ENCODE measurements at places on chromosomes 13 and 19.

DNA sequence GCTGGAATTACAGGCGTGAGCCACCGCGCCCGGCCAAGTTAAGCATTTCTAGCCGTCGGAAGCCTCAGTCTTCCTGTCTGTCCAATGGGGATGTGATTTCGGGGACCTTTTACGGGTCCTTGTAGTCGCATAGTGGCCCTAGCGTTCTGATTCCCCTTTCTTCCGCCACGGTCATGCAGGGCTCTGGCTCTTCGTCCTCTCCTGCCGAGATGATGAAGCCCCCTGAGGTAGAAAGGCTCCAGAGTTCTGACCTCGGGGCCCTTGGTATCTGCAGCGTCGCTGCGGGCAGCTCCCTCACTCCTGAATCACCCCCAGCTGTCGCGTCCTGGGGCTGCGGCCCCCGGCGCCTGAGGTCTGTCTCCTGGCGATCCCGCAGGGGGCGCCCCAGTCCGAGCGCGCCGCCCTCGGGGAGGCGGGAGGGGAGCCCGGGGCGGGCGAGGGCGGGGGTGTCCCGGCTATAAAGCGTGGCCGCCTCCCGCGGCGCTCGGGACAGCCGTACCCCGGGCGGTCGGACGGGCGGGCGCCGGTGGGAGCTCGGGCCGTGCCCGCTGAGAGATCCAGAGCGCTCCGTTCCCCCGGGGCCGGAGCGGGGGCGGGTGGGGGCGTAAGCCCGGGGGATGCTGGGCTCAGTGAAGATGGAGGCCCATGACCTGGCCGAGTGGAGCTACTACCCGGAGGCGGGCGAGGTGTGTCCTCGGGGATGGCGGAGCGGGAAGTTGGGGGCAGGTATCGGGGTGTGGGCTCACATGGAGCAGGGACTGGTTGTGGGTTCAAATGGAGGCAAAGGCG, at the start of gene FOXA3:
Gene FOXA3 (plus strand): TSS at position 487 of the 789 bp plus-strand sequence. CDS start 131 bp downstream, at position 618.
- DNase-seq, result peak; percentile 39

- no peak for DNase-seq
Observed at GRCh38 chr19:18137242-18137641, 15.7 kb upstream of the PIK3R2 start.

- peak; percentile 46 for DNase-seq
Observed at GRCh38 chr19:16367261-16367683, 42.6 kb downstream of the KLF2 start.

DNA sequence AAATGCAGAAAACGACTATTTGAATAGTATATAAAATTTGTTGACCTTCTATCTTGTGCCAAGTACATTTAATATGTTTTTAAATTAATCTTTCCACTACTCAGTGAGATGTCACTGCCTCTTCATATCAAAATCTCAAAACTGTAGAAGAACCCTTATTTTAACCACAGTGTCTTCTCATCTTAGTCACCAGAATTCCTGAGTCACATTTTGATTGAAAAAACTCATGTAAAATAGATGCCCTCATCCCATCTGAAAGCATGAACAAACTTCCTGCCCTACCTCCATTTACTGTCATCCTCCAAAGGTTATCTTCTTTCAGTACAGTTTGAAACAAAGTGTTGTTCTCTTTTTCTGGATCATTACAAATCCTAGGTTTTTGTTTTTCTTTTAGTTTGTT, 1215.4 kb downstream of the PCDH9 start:
- no peak for DNase-seq

DNA sequence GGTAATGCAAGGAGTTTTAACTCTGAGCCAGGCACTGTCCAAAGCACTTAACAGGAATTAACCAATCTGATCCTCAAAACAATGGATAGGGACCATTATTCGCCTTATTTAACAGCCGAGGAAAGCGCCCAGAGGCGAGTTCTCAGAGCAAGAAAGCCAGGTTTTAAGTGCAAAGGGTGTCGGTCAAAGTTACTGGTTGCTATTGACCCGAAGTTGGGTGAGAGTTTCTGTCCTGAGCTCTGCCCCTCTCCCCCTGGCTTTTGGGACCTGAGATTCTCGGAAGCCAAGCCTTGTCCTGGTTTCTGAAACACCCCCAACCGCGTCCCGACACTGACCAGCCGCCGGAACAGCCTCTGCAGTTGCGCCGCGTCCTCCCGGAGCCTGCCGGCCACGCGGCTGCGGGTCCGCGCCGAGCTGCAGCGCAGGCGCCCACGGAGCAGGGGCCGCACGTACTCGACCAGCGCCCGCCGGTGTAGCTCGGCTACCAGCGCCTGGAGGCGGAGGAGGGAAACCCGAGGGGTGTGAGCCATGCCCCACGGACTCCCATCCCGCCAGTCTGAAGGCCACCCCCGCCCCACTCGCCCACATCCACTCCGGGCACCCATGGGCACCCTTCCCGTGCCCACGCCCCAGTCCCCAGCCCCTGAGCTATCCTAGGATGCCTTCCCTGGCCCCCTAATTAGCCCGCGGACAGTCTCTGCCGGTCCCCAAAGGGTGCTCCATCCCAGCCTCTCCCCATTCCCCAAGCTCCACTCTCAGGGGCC, 27.8 kb downstream of the EXOC3L2 start:
- no peak for DNase-seq

DNA sequence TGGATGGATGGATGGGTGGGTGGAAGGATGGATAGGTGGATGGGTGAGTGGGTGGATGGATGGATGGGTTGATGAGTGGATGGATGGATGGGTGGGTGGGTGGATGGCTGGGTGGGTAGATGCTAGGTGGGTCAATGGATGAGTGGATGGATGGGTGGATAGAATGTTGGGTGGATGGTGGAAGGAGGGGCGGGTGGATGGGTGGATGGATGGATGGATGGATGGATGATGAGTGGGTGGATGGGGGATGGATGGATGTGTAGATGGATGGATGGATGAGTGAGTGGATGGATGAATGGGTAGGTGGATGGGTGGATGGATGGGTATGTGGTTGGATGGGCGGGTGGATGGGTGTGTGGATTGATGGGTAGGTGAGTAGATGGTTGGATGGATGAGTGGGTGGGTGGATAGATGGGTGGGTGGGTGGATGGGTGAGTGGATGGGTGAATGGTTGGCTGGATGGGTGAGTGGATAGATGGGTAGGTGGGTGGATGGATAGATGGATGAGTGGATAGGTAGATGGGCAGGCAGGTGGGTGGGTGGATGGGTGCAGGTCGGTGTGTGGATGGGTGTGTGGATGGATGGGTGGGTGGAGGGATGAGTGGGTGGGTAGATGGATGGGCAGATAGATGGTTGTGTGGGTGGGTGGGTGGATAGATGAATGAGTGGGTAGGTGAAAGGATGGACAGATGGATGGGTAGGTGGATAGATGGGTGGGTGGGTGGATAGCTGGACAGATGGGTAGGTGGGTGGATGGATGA, 4.4 kb upstream of the SHC2 start:
- no peak for DNase-seq

DNA sequence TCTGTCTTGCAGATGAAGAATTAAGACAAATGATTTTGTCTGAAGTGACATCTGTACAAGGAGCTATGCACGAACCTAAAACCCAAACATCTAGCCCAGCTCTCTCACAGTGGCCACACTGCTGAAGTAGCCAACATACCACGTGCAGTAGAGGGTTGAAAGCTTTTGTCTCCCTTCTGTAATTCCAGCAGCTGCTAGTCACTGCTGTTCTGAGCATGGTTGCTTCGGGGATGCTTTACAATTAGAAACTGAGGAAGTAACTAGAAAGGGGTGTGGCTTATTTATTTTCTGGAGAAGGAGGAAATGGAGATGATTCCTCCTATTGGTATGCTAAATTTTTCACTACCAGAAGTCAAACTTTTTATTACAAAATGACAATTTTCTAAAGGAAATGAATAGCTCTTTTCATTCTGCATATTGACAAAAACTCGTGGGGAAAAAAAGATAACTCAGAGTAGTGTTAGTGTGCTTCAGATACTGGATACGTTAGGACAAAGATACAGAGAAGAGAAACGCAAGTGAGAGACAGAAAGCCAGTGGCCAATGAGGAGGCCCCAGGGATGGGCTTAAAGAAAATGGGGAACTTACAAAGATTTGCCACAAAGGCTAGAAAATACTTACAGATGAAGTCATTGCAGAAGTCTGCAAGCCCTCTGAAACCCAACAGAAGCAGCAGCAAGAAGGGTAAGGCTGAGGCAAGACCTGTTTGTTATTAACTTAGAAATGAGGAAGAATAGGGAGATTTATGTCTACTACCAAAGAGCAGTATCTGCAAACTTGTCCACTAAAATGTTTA, 192.7 kb upstream of the MIR17HG start:
- no peak for DNase-seq

GRCh38 chr13:80447747-80448146, 106.8 kb upstream of the SPRY2 start:
- DNase-seq, result no peak

GRCh38 chr19:33664744-33665143, 43.0 kb downstream of the CHST8 start:
- no peak for DNase-seq

- DNase-seq, result no peak
Observed at GRCh38 chr13:71871844-71872243, 4.8 kb upstream of the DACH1 start.

GRCh38 chr19:5588906-5589676, 21.3 kb upstream of the TINCR start:
- no peak for DNase-seq

- no peak for DNase-seq
Observed at GRCh38 chr19:49921871-49922795, 6.9 kb upstream of the ATF5 start.

DNA sequence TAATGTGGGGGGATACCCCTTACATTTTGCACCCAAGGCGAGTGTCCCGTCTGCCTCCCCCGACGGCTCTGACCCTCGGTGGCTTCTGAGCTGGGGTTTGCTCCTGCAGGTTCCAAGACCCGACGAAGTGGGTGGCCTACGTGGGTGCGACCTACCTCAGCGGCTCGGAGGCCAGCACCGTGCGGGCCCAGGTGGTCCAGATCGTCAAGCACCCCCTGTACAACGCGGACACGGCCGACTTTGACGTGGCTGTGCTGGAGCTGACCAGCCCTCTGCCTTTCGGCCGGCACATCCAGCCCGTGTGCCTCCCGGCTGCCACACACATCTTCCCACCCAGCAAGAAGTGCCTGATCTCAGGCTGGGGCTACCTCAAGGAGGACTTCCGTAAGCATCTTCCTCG, 19.1 kb downstream of the TIMM13 start:
- no peak for DNase-seq

DNA sequence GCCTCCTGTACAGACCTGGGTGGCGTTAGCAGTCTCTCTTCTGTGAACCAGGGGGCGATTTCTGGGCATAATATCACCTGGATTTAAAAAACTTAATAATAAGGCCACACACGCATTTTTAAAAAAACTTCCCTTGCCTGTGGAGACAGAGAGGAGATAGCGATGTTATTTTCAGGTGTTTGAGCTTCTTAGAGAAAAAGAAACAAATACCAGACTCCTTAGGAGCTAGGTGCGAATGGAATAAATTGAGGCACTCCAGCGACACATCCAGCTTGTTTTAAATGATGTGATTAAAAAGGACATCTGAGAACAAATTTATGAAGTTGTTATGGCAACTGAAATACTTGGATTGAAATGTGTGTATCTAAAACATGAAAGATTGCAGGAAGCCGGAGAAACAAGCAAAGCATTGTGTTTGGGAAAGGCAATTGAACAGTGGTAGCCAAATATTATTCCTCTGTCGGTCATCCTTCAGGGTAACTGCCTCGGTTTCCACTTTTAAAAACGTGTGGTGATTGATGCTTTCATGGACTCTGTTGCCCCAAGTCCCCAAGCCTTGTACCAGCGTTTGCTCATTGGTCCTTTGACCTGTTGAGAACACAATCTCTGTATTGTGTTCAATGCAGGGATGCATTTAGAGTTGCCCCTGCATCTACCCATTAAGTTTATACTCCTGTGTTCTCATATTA, 158.7 kb downstream of the TM9SF2 start:
- DNase-seq, result no peak

DNA sequence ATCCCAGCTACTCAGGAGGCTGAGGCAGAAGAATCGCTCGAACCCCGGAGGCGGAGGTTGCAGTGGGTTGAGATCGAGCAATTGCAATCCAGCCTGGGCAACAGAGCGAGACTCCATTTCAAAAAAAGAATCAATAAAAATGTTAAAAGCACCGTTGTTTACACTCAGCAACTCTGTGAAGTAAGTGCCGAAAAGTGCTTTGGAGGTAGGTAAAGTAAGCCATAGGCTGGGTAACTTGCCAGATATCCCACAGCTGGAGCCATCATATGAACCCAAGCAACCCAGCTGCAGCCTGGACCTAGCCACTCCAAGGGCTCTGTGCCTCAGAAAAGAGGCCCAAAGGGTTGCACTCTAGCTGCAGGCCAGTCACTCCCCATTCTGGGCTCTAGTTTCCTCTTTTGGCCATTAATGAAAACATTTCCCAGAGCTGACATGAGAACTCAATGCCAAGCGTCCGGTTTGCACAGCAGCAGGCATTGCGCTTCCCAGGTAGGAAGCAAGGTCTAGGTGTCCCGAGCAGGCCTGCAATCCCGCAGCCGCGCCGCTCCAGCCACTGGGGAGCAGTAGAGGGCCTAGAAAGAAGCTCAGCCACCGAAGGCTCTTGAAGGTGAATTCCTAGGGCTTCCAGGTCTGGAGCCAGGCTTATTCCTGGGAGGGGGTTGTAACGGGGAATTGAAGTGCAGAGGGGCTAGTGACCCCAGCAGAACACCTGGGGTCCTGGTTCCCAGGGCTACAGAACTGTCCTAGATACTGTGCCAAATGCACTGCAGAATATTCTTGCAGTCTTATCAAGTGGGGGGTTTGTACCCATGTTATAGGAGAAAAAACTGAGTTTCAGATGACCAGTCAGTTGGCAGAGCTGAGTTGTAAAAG, 4.1 kb upstream of the CD79A start:
- peak; percentile 44 for DNase-seq

DNA sequence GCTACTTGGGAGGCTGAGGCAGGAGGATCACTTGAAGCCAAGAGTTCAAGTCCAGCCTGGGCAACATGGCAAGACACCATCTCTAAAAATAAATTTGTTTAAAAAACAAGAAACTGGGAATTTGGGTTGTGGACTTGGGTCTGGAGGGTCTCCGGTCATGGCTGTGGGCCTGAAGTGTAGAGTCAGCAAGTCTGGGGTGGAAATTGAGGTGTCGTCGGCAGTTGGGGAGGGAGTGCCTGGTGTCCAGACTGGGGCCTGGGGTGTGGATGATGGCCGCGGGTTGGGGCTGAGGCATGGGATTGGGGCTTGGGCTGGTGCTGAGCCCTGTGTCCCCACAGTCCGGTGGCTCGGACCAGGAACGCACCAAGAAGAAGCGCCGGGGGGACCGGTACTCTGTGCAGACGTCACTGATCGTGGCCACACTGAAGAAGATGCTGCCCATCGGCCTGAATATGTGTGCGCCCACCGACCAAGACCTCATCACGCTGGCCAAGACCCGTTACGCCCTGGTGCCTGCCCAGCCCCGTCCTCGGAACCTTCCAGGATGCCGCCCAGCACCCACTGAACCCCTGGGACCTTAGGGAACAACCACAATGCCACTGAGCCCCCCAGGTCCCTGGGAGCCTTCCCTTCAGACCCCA, 91.6 kb downstream of the RYR1 start:
- DNase-seq, result no peak

GRCh38 chr19:13621413-13621812, 115.1 kb upstream of the CACNA1A start:
- peak; percentile 54 for DNase-seq

DNA sequence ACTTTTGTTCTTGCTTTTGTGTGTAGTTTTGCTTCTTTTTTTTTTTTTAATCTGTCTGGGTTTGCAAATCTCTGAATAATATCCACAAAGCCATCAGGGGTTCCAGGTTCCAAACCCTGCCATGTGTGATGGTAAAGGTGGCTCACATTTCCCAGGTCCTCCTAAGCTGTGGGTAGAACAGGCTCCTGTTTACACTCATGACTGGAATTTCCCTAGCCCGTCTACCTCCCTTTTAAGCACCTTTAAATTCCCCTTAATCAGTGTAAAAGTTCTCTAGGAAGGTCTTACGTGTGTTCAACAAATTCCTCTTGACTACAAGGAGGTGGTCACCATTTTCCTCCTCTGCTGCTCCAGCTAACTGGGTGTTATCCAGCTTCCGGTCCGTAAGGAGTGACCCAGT, 62.8 kb downstream of the EFNB2 start:
- no peak for DNase-seq

Data from stimulated activated naive B cell treated with anti-CD40 and anti-IgM and Interleukin-4, amounts not matched to agents 10 μg/mL and 1 μg/mL and 100 μg/mL, for 72 hours (primary cell).